ENCODE measurements at places on chromosomes 4 and X.
A peak's percentile ranks its signal among the peaks of the same experiment; 100 is the strongest.

GRCh38 chr4:186712690-186713089, 11.0 kb downstream of the FAT1 start:
- no peak for DNase-seq

DNA sequence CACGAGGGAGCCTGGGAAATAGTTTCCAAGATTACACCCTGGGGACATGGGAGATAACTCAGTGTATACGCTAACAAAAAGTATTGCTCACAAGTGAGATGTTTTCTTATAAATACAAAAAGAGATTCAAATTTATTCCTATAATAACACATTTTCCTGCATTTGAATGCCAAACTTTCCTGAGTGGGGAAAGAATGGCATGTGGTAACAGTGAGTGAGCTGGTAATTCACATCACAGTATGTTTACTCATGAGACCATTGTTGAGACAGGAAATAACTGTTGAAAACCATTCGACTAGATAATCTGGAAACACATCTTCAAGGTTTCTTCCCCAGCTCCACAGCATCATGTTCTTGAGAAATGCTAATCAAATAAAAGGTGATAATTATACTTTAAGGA, 109.1 kb downstream of the TASL start:
- no peak for DNase-seq

- peak; percentile 88 for DNase-seq
Measured at GRCh38 chr4:48017108-48017571, 568 bp downstream of the NIPAL1 start.

GRCh38 chr4:140105436-140105835, 48.5 kb downstream of the MAML3 start:
- no peak for DNase-seq
